ENCODE measurements at places on chromosomes 7 and 10.

- DNase-seq, result no peak
Observed at GRCh38 chr10:106947643-106948042, 216.9 kb downstream of the SORCS1 start.

GRCh38 chr10:116978901-116979300 lies 26.1 kb downstream of the SHTN1 start:
- no peak for DNase-seq

GRCh38 chr10:71393841-71394475 lies 2.8 kb upstream of the CDH23 start:
- DNase-seq, result no peak

GRCh38 chr7:155874010-155874409 lies 61.7 kb upstream of the SHH start:
- no peak for DNase-seq

GRCh38 chr10:116069856-116070255 lies 203.2 kb downstream of the GFRA1 start:
- no peak for DNase-seq

DNA sequence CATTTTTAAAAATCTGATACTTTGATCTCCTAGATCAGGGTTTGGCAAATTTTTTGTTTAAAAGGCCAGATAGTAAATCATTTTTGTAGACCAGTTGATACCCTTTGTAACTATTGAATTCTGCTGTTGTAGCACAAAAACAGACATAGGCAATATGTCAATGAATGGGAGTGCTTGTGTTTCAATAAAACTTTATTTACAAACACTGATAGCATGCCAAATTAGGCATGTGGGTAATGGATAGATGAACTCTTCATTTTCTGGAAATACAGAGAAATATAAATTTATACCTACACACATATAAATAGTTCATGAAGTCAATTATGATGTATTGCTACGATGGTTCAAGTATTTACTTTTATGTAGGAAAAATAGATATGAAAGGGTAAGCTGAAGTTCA lies 60.4 kb downstream of the SEMA3A start:
- no peak for DNase-seq

DNA sequence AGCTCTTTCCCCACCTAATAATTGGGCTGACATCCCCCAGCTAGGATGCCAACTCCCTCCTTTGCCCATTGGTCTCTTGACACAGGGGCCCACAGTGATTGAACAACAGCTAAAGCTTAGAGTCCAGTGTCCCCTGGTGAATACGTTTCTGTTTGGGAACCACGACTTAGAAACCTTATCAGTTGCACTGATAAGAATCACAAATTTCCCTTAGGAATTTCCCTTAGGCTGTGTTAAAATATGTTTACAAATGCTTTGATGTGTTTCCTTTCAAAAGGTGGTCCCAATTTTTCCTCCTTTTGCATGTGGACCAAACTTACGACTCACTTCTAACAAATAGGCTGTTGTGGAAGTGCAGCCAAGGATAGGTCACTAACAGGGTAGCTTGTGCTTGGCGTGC lies 126.0 kb upstream of the INHBA start:
- no peak for DNase-seq

DNA sequence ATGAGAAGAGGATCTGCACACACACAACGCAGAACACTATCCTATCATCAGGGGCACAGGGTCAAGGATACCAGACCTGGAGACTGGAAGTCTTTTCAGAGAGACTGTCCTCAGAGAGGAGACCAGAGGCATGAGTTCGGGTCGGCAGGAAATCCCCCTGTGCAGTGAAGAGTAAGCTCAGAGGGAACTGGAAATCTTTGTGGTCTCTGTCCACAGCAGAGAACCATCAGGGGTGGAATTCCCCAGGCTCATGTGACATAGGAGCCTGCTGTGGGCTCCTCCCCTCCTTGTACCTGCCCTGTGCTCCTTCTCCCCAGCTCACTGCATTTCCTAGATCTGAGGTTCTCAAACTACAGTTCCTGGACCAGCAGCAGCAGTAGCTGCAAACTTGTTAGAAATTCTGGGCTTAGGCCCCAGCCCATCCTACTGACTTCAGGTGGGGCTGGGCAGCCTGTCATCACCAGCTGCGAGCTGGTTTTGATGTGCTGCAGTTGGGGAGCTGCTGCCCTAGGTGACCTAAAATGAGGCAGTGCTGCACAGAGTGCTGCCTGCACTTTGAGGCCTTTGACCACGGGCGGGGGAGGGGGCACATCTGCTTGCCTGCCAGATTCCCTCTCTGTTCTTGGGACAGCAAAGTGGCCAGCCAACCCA lies 2.4 kb downstream of the ZMIZ2 start:
- DNase-seq, result peak; percentile 91

- no peak for DNase-seq
Observed at GRCh38 chr7:3971323-3971722, 670.3 kb downstream of the SDK1 start.

DNA sequence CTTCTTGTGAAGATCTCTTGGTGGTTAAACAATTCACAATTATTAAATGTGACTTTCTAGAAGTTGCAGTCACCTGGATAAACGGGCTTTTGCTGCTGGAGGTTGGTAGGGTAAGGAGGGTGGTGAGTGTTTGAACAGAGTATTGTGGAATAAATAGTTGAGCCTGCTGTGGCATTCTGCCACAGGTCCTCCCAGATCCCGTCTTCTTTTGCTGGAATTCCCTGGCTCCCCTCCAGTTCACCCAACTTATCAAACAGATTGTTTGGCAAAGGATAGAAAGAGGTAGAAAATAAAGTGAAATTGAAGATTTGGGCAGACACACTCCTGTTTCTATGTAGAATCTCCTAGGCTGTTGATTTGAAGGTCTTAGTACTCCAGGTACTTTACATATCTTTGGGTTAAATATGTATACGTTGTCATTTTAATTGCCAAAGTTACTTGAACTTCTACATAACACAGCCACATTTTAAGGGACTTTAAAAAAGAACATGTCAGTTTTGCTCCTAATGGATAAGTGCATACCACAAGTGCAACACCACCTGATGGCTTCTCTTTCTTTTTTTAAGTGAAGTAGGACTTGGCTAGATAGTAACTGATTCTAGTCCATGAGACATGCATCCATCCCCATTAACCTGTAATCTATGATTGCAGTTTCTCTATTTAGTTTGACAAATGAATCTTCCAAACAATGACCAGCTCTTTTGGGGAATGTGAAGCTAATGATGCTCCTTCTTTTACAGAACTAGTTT lies 83.0 kb downstream of the ARL4A start:
- DNase-seq, result no peak

DNA sequence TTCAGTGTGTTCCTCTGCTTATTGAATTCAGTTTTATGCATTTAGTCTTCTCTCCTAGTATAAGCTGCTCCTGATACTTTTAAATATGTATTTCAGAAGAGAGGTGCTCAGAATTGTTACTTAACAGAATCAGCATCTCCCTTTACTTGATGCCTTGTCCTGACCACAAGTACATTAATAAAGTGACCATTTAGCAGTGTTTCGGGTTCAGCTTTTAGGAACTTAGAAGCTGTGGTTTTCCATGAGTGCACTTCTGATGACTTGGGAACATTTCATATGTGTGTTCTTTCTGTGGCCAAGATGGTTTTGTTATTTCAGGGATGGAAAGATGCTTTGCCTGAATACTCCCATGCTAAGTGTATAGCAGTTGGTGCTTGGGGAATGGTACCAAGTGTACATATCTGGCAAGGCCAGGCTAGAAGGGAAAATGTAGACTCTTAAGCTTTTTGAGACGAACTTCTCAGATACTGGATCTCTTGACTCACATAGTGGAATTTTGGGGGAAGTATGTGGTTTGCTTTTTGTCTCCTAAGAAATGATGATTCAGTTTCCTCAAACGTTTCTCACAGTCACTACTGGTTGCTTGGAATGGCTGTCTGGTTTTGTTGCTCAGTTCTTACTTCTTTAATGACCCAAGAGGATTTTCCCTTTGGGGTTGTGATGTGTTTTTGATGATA lies 17.2 kb downstream of the SGPL1 start:
- no peak for DNase-seq

DNA sequence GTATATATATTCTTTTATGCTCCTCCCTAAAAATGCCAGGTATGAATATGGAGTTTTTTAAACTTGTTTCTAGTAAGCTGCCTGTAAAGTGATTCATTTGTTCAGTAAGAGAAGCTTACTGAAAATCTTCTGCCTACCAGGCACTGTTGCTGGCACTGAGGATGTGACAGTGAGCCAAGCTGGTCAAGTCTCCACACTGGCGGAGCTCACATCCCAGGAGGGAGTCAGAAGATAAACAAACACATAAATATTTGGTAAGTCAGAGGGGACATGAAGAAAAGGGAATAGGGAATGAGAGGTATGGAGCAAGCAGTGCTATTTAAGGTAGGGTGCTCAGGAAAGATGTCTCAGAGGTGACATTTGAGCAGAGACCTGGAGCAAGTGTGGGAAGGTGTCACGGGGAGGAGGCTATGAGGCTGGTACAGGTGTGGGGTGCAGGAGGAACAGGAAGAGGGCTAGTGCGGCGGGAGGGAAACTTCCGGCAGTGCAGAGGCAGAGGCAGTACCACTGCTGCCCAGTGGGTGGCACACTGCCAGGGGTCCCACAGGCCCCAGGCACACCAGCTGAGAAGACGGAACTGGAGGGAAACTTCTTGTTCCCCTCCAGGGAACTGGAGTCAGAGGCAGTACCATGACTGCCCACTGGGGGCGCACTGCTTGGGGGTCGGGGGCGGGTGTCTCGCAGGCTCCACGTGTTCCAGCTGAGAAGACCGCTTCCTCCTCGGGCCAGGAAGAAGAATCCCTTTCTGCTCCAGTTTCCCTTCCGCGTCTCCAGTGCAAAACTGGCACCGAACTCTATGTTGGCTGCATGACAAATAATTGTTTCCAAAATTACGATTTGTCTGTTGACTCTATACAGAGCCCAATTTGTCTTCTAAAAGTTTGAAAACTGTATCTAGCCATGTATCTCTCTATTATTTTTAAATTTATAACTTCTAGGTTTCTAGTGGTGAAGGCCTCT lies 161.0 kb downstream of the TEX36 start:
- peak; percentile 37 for DNase-seq

DNA sequence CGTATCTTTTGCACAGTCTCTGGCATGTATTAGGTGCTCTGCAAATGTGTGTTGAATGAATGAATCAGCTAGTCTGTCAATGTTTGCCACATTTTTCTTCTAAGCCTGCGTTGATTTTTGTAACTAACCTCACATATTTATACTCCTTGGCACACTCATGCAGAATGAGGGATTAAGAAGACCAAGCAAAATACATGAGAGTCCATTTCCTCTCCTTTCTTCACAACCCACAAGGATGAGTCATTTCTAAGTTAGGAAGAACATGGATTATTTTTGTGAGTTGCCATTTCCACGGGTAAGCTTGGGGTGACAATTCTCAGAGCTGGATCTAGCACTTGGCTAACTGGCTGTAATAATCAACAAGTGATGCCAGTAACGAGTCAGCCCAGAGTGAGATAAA lies 158.8 kb downstream of the TWIST1 start:
- no peak for DNase-seq

GRCh38 chr7:101911800-101912715 lies 94.6 kb downstream of the CUX1 start:
- no peak for DNase-seq

- DNase-seq, result no peak
Observed at GRCh38 chr7:28355635-28356319, 56.5 kb upstream of the CREB5 start.

DNA sequence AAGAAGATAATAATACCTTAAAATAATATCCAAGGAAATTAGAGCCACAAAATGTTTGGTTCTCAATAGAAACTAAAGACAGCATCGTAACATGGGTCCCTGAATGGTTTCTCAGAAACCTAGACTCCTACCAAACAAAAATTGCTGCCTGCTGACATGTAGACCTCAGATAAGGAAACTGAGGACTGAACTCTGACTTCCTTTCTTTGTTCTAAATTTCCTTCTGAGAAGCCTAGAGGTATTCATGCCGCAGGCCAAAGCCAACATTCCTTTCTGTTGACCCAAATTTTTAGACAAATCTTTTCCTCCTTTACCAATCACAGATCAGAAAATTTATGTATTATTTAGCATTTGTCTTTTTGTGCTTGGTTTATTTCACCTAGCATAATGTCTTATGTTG lies 816.7 kb upstream of the PHF14 start:
- DNase-seq, result no peak

DNA sequence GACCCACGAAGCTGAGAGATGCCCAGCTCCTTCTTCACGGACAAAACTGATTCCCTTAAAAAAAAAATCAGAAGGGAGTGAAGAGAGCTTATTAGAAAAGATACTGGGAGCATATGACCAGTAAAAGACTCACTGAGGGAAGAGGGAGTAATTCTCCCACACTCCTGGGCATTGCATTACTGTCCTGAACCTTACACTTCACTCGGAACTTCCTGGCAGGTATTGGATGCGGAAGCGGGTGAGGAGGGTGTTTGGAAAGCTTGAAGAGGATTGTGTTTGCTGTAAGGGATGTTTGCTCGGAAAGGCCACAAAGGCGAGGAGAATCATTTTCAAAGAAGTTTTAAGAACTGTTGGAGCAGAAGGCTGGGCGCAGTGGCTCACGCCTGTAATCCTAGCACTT lies 375 bp downstream of the HKDC1 start:
- no peak for DNase-seq

DNA sequence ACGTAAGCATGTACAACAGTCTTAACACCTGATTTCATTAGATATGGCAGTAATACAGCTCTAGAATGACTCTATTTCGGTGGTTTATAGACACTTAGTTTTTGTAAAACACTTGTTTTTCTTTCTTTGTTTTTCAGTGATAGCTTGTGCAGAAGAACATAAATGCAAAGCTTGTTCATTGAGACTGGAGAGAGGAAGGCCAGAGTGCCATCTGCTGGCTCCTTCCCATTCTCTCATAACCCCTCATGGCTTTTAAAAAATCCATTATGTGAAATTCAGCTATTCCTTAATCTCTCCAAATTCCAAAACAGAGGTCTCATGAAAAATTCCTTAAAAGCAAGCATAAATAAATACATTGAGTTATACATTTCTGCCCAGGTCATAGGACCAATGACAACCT lies 76.3 kb downstream of the CACNB2 start:
- no peak for DNase-seq

GRCh38 chr10:5648494-5649457 lies 17.6 kb downstream of the ASB13 start:
- no peak for DNase-seq

- no peak for DNase-seq
Observed at GRCh38 chr7:27106181-27106900, 3.9 kb upstream of the HOXA2 start.

DNA sequence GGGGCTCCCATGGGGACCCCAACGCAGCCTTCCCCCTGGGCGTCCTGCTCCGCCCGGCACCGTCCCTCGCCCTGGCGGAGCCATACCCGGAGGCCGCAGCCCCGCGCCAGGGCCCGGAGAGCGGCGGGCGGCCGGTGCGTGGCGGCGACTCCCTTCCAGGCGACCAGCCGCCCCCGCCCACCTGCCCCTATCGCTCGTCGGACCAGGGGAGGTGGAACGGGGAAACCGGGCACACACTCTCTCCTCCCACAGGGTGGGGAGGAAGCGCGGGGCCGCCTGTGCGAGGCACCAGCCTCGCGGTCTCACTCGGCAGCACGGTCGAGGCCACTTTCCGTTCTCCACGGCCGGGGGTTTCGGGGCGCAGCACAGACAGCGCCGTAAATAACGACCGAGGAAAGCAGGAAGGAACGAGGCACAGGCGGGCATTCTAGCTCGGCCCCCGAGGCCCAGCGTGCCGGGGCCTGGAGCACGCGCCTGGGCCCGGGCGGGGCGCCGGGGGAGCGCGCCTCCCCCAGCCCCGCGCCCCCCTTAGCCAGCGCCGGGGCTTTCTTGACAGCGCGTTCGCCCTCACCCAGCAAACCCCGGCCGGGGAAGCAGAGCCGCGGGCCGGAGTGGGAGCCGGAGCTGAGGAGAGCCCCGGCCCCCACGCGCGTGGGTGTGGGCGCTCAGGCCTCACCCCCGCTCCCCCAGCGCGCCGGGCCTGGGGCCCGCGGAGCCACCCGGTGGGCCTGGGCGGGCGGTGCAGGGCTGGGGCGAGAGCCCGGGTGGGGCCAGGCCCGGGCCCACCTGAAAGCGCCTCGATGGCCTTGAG lies 936 bp downstream of the IGF2BP3 start:
- DNase-seq, result peak; percentile 74

Measured in GM20000 (cell line).